Kidney tubule cell (primary cell): ENCODE measurements at places on chromosomes 3 and 15.

- DNase-seq = peak; percentile 2
Measured at GRCh38 chr3:87410110-87410509, 133.7 kb upstream of the POU1F1 start.

DNA sequence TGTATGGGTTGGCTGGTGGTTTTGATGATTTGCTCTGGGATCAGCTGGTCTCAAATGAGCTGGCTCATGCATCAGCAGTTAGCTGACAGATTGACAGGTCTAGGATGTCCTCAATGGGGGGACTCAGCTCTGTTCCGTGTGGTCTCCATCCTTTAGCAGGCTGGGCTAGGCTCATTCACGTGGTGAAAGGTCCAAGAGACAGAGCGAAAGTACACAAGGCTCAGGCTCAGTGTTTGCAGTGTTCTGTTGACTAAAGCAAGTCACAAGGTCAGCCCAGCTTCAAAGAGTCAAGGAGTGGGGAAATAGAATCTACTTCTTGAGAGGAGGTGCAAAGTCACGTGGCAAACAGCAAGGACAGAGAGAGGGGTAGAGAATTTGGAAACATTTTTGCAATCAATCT lies 126.5 kb upstream of the CMC1 start:
- DNase-seq = no peak

GRCh38 chr3:184795522-184796190 lies 16.3 kb upstream of the VPS8 start:
- DNase-seq = no peak

- DNase-seq = no peak
Measured at GRCh38 chr3:60010781-60011180, 961.0 kb upstream of the CFAP20DC start.

- no peak for DNase-seq
Measured at GRCh38 chr3:173923204-173923603, 525.7 kb downstream of the NLGN1 start.

- DNase-seq = no peak
Measured at GRCh38 chr3:3053974-3054373, 56.2 kb downstream of the IL5RA start.

- no peak for DNase-seq
Measured at GRCh38 chr3:127741246-127741645, 68.5 kb downstream of the ABTB1 start.

DNA sequence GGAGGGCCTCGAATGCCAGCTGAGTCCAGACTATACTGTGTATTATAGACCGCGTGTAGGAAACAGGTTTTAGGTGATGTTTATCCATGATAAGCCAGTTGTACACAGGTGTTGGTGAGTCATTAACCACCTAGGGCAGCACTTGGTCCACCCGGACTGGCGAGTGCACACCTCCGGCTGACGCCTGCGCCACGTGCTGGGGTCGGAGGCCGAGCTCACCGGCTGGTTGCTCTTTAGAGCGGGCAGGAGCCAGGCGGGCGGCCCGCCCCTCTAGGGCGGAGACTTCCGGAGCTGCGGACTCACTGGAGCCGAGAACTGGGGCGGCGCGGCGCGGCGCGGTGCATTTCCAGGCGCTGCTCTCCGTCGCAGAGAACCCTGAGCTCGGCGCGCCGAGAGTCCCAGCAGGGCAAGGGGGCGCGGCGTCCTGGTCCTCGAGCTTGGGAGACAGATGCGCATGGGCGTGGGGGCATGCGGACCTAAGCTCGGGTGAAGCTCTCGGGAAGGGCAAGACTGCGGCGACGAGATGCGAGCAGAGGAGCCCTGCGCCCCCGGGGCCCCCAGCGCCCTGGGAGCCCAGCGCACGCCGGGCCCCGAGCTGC lies at the start of gene ESYT3:
TSS of gene ESYT3 (plus strand) at position 341 of the 599 bp plus-strand sequence. CDS start at position 524, 183 bp downstream.
- peak; percentile 88 for DNase-seq

GRCh38 chr3:116048991-116049390 lies 396.3 kb downstream of the LSAMP start:
- DNase-seq = no peak

DNA sequence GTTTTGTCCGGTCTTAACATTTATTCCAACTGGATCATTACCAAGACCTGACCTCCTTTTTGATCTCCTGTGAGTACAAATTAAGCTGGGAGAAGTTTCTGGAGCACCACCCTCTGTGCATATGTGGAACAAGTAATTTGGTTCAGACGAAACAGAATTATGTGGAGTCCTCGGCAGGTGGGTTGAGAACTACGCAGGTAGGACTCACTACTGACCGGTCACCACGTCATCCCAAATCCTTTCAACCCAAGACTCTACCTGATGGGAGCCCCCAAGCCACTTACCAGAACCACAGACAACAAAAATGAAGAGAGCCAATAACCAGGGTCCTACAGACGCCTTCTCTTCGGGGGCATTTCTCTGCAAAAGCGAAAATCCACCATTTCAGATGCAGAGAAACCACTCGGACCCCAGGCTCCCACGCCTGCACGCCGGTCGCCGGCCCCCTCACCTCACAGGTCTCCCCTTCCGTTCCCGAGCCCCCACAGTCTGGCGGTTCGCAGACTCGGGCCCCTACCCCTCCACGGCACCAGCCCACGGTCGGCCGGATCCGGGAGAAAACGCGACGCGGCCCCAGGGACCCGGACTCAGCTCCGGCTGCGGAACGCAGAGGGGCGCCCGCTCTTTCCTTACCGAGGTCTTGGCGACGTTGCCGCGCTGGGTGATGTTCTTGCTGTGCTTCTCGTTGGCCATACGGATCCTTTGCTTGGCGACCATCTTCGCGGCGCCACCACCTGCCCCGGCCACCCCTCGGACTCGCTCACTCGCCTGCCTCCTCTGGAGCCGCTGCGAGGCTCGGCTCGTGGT lies 674 bp downstream of the SERP1 start:
- peak; percentile 28 for DNase-seq

DNA sequence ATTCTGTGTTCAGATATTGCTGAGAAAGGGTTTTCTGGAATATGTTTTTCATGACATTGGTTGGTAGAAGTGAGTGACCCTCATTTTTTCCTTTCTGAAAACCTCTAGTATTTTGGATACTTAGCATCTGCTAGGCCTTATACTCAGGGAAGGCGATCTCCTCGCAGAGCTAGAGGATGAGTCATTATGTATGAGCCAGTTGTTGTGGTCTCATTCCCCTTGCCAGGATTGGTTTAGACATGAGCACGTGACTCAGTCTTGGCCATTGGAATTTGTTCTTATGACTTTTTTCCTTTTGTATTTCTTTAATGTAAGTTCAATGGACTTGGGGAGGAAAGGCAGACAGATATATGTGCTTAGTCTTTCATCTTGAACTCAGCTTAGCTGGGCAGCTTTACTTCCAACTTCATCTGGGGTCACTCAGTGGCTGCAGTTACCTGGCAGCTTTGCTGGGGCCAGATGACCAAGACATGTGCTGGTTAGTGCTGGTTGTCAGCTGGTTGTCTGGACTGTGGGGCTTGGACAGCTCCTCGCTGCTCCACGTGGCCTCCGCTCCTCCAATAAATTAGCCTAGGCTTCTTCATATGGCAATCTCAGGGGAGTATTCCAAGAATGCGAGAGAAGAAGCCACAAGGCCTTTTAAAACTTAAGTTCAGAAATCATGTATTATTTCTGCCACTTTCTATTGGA lies 207.5 kb downstream of the IL20RB start:
- DNase-seq = peak; percentile 55

DNA sequence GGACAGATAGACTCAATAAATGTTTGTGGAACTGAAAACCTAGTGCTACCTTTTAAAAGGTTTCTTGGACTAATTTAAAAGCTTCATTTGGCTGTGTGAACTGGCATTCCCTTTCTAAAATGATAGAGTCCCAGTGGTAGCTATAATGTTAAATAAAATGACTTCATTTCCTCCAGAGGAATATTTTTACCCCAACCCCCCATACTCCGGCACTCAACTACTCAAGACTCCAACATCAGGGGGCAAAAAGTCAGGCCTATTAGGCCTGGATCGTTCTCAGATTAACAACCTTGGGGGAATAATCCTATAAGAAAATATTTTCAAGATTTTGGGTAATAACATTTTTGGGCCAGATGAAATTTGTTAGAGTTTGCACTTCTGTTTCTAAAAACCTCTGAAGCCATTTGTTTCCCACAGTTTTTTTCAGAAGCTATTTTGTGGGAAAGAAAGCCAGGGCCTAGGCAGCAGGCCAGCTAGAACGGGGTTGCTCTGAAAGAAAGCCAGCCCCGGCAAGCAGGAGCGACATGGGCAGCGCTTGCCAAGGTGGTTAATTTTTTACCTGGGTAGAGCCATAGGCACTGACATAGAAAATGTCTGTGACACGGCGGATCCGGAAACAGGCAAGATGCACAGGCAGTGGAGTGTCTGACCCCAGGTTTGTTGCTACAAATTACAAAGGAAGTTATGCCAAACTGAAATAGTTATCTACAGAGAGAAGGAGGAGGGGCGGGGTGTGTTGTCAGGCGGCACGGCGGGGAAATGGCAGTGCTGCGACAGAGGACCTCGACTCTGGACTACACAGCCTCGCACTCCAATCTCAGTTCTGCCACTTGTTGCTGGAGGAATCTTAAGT lies 84.6 kb downstream of the MAGI1 start:
- peak; percentile 92 for DNase-seq

DNA sequence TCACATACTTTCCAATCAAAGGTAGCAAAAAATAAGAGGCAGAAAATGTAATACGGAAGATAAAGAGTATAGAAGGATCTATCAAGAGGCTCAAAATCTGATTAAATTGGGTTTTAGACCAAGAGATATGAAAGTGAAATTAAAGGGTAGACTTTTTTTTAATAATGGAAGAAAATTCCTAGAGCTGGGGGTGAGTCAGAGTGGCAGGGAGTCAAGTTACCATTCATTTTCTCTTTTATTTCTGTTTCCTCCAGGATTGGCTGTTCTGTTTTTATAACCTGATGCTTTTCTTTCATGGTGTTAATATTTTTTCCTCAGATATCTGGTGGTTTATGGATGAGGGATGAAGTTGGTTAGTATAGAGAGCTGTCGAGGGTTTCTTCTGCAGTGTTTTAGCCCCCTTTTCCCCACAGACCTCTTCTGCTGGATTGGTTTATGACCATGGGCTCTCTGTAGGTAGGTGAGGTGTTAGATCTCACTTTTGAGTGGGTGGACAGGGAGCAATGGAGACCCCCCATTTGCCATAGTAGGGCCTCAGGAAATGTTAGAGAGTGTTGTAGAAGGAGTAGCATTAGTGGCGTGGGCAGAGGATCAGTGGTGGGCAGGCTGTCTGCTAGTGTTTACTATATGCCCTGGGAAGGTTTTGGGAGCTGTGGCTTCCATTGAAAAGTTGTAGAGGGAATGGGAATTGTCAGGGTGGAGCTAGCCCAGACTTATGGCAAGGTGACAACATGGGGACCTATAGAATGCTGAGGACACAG lies 201.6 kb upstream of the GOLGA6L4 start:
- DNase-seq = peak; percentile 22

DNA sequence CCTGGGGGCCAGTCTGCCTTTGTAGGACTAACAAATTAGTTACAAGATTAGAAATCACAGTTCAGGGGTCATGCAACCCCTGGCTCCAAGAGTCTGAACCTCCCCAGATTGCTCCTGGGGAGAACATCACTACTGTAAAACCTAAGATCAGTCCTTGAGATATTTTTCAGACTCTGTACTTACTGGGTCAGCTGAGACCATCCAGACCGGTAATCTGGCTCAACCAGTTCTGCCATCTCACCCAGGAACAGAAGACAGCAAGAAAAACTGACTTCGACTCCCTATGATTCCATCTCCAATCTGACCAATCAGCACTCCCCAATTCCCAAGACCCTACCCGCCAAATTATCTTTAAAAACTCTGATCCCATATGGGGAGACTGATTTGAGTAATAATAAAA lies 47.5 kb downstream of the NMD3 start:
- no peak for DNase-seq

DNA sequence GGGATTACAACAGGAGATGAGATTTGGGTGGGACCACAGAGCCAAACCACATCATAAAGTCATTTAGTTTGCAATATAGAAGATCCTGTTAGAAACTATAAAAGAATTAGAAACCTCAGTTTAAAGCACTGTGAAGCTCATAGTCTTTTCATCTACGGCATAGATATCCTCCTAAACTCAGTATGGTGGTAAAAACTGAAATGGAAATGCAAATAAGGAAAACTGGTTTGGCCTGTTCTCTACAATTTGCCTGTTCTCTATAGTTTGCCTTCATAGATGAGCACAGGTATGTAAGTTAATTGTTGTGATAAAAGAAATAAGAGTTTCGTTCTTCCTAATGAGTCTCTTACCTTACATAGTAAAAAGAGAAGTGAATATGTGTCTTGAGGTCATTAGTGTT lies 331.6 kb upstream of the ARL6 start:
- no peak for DNase-seq
